ENCODE measurements at places on chromosomes 5 and 9.

- no peak for DNase-seq
- no peaks in the 10 kb centered on the region for H3K27me3 ChIP-seq
- H3K36me3 ChIP-seq = no peaks in the 10 kb centered on the region
- H3K4me3 ChIP-seq = no peak overlapping the region
- no peaks in the 10 kb centered on the region for H3K4me1 ChIP-seq
Measured at GRCh38 chr9:93155716-93156474, 21.8 kb upstream of the NINJ1 start.

- H3K27me3 ChIP-seq = no peaks in the 10 kb centered on the region
- H3K36me3 ChIP-seq = no peaks in the 10 kb centered on the region
- DNase-seq = no peak
Measured at GRCh38 chr5:14127587-14127986, 15.6 kb upstream of the TRIO start.

- no peaks in the 10 kb centered on the region for H3K27me3 ChIP-seq
- H3K27ac ChIP-seq = no peak overlapping the region
- H3K4me3 ChIP-seq = no peak overlapping the region
- peak; percentile 3 for DNase-seq
- H3K36me3 ChIP-seq = no peaks in the 10 kb centered on the region
- H3K4me1 ChIP-seq = no peaks in the 10 kb centered on the region
Measured at GRCh38 chr5:136350343-136350742, 15.0 kb downstream of the TRPC7 start.

DNA sequence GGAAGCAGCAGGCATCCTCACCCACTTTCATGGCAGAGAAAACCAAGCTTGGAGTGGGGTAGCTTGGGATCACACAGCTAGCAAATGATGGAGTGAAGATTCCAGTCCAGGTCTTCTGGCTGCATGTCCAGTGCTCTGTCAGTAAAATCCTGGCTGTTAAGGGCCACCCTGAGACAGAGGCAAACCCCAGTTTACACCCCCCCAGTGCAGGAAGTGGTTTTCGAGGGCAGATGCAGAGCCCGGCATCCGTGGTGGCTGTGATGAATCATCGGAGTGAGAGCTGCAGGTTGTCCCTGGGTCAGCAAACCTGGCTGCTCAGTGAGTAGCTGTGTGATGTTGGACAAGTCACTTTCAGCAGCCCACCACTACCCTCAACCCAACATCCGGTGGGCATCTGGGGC, 115.4 kb downstream of the RGS3 start:
- no peaks in the 10 kb centered on the region for H3K27me3 ChIP-seq
- H3K4me3 ChIP-seq = no peak overlapping the region
- peaks cover 61% of the 10 kb centered on the region for H3K4me1 ChIP-seq
- DNase-seq = peak; percentile 96
- H3K27ac ChIP-seq = peak overlapping the region; percentile 81
